ENCODE measurements at places on chromosomes 12 and 14.

DNA sequence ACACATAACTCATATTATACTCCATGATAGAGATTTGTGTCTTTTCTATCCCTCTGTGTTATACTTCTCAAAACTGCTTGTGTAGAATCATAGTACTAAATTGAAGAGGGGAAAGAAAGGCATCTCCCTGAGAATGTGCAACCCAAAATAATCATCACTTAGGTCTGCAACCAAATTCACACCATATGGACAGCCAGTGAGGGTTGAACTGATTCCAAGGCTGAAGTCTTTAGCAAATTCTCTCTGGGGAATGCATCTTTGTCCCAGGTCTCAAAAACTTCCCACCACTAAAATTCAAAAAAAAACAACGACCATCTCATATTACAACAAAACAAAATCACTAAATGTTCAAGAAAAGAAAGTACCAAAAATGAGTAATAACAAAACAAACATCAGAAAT, 11.0 kb downstream of the ZFC3H1 start:
- no peak for DNase-seq

- DNase-seq: no peak
Measured at GRCh38 chr14:50056435-50056834, 59.9 kb downstream of the VCPKMT start.

- DNase-seq: no peak
Measured at GRCh38 chr12:76299536-76300296, 48.5 kb downstream of the BBS10 start.

- no peak for DNase-seq
Measured at GRCh38 chr14:104437703-104438102, 141.9 kb upstream of the C14orf180 start.

DNA sequence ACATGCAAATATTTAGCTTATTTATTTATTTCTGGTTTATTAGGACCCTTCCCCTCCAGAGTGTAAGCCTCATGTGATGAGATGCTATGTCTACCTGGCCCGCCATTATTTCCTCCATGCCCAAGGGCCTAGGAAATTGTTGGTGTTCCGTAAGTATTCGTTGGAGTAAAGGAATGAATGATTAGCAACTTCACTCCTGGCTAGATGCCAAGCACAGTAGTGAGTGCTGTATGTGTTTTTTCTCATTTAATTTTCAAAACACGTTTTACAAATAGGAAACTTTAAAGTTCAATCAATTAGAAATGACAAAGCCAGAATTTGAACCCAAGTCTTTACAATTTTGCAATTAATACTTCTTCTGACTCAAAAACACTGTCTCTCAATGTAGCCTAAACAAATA, 253.8 kb downstream of the BCAT1 start:
- no peak for DNase-seq

GRCh38 chr12:12759234-12759915, 26.1 kb upstream of the APOLD1 start:
- no peak for DNase-seq

GRCh38 chr12:75708802-75709201, 197.4 kb upstream of the KRR1 start:
- no peak for DNase-seq

DNA sequence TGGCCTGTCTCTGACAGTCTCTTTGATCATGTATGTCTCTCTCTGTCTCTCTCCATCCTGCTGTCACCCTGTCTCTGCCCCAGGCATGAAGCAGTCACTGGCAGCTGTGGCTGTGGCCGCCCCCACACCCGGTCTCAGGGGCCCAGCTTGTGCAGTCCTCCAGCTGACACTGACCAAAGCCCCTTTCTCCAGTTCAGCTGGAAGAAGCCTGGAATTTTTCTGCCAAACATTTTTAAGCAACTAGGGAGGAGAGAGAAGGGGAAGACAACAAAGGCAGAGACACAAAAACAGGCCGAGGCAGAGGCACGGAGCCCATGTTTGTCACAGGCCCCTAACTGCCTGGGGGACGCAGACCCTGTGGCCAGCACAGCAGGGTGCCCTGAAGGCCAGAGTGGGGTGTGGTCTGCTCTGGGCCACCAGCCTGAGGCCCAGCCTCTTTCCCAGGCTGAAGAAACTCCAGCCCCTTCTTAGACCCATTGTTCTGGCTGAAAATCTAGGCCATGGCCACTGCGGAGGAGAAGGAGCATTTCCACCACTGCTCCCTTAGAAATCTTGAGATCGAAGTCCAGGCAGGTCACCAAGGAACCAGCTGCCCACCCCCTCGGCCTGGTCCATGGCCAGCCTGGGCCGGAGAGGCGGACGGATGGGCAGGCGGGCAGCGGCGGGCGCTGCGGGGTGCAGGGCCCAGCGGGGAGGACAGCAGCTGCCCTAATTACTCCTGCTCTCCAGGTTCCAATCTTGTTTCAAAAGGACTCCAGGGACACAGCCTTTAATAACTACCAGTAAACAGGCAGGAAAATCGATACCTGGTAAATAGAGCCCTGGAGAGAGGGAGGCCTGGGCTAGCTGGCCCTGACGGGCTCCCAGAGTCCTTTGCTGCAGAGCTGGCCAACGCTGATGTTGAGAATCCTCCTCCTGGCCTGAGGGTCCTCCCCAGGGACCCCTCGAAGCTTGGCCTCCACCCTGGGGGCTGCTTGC, 14.9 kb downstream of the DTX1 start:
- DNase-seq: no peak

GRCh38 chr12:94206886-94207285, 58.5 kb downstream of the PLXNC1 start:
- no peak for DNase-seq

GRCh38 chr12:120583478-120584030, 2.4 kb upstream of the POP5 start:
- DNase-seq: peak; percentile 75

DNA sequence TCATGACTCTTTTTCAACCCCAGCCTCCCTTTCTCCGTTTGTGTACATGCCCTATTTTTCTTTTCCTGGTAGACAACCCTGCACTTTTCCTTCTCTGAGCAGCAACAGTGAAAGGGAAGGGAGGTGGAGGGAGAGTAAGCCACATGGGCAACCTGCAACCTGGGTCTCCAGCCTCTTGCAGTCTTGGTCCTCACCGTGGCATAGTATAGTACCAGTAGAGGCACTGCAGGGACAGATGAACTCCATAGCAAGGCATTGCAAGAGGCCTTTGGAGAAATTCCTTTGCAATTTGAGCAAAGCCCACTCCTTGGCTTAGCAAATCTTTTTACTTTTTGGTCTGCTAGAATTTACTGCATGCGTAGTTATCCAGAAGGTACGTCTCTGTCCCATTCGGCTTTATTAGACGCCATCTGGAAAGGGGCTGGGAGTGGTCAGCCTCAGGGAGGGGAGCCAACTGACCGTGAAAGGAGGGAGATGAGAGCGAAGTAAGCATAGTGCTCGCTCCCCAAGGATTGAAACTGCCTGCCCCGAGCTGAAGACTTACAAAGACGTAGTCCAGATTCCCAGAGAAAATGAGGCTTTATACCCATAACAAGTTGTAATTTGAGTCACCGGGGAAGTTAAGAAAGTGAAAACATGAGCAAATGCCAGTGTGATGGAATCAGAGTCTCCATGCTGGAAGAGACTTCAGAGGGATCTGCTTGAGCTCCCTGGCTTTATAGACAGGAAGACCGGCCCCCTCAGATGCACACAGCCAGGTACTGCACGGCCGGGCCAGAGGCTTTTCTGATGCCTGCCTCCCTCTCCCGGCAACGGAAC, 332.0 kb downstream of the CACNA1C start:
- no peak for DNase-seq
